ENCODE measurements at places on chromosomes 13 and 19.

- DNase-seq = no peak
These were observed 1.2 kb downstream of the PRKCG start for GRCh38 chr19:53883231-53883661.

GRCh38 chr19:48982280-48982679, 10.8 kb downstream of the GYS1 start:
- DNase-seq = no peak

- no peak for DNase-seq
These were observed 378.5 kb downstream of the FGF9 start for GRCh38 chr13:22049384-22049783.

DNA sequence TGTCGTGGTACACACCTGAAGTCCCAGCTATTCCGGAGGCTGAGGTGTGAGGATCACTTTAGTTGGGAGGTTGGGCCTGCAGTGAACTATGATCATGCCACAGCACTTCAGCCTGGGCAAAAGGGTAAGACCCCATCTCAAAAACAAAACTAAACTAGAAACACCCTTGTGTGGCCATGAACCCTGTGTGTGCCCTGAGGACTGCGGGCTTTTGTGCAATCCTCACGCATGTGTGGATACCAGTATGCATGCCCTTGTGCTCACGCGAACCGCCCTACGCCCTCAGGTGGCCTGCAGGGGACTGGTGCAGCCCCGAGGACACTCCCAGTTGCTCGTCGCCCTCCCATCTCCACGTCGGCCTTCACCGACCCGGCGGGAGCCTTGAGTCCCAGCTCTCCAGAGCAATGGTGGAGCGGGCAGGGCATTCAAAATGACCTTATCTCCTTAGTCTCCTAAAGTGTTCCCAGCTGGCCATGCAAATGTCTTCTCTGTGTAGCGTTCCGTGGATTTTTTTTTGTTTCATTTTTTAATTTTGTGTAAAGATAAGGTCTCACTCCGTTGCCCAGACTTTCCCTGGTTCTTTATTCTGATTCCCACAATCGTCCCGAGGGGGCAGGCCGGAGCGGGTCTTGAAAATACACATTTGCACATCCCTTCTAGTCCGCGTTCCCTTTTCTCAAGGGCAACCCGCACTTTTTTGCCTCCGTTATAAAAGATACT, 868 bp upstream of the EGLN2 start:
- DNase-seq = peak; percentile 77

DNA sequence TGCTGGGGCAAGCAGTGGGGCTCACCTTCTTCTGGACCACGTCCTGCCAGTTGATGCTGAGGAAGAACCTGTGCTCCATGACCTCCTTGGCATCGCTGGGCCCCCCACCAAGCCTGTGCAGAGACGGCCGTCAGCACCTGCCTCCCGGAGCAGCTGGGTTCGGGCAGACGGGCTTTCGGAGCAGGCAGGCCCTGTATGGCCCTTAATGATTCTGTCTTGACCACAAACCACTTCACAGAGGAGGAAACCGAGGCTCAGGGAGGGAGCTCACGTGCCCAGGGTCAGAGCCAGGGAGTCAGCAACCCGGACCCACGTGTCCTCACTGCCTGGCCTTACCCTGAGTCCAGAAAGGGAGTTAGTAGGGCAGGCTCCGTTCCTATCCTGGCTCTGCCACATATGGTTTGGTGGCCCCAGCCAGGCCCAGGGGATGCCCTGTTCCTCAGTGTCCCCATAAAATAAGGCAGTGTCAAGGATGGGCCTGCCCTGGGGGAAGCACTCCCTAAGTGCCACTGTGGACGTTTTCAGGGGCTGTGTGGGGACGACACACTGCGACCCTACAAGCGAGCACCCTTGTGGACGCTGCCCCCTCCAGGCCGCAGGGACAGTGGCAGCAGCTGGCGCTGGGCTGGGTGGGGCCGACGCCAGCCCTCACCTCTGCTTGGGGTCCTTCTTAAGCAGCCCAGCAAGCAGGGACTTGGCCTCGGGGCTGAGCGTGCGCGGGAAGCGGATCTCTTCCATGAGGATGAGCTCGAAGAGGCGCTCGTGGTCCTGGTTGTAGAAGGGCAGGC, 8.9 kb upstream of the CCNP start:
- no peak for DNase-seq

DNA sequence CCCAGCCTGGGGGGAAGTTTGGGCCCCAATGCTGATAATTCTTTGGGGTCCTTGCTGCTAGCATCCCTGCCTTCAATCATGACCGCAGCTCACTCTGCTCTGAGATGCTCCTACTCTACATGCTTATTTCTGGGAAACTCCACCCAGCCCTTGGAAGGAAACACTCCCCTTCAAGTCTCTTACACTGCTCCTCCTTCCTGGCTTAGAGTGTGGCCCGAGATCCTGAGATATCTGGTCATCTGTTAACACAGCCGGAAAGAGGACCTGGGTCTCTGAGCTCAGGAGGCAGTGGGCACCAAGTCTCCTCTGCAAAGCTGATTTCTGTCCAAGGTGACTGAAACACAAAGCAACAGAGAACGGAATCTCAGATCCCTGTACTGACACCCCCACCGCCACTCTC, 33.0 kb downstream of the CYP4F2 start:
- no peak for DNase-seq

DNA sequence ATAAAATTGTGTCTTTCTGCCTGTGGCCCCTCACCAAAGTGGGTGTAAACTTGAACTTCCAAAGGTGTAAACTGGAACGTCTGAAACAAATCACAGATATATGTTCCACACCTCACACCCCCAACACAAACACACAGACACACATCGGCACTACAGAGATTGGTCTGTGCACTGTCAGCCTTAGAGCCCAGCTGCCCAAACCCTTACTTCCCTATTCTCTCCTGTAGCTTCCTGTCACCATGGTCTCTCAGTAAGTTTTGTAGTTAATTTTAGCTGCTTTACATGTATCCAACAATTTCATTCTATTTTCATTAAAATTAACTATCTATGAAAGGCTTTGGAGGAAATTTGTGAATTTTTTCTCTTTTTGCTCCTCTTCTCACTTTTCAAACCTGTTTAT, 5.4 kb downstream of the TM9SF2 start:
- DNase-seq = no peak

GRCh38 chr19:53991224-53992113, at the start of gene CACNG6:
TSS of gene CACNG6 (plus strand) at chr19:53991637. CDS start at chr19:53992878, 1,241 bp downstream.
- DNase-seq = no peak

DNA sequence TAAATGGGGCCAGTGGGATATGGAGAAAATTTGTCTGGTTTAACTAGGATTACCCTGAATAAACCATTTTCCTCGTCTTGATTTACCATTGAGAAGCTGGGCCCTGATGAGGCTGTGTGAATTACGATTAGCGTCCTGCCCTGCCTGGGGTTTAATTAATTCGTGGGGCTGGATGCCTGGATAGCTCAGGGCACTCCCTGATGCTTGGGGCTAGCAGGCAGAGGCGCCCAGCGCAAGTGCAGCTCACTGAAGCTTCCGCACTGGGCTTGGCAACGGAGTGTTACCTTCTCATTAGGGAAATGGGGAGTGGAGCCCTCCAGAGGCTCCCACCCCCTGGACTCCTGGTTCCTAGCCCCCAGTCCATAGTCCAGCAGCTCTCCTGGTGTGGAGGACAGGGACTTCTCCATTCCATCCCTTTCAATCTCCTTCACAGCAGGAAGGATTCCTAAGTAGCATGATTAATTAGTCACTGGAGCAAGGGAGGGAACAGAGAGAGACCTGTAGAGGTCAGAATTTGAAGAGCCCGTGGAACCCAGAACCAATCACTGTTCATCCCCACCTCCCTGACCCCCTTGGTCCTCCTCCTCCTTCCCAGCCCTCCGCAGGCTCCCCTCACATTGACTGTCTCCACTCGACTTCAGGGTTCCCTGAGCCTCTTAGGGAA, 107.2 kb downstream of the UQCRFS1 start:
- DNase-seq = no peak

- DNase-seq = no peak
These were observed 12.1 kb downstream of the IGFL1 start for GRCh38 chr19:46241626-46242025.

GRCh38 chr13:98508280-98508679, 68.6 kb downstream of the STK24 start:
- DNase-seq = no peak

Measured in NCI-H510A (cell line).